ENCODE measurements at places on chromosomes 12 and 14. TPM values are rescaled to one million over a fixed set of nuclear protein-coding genes. Genes with fewer than 3 reads are reported as not detected.

- DNase-seq, result no peak
These were observed 1.1 kb downstream of the CLECL1 start for GRCh38 chr12:9731797-9732196.

- no peak for DNase-seq
These were observed 179.3 kb upstream of the GZMB start for GRCh38 chr14:24813089-24813815.

Gene GPRC5D
- not detected for polyA plus RNA-seq

DNA sequence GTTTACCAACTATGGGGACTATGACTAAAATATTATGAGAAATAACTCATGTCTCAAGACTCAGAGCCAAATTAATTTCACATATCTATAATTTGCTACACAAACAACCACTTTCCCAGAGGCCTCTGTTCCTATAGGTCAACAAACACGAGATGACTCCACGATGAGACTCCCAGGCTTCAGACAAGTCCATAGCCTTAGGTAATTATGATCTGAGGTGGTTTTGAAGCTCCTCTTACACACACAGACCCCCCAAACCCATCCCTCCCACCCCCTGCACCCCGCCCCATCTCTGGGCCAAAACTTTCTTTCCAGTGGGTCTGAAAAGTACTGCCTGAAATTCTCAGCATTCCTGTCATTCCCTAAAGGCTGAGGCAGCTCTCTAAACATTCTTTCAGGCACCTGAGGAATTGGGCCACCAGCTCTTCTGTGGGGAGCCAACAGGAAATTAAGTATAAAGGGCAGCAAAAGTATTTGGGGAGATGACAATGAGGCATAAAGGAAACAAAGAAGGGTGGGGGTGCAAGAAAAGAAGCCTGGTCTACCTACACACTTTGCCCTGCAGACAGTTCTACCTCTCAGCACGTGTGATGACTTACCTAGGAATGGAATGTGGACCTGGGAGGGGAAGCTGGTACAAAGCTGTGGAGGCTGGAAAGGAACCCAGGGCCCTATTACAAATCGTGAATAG is 143.6 kb downstream of the PAWR start:
- peak; percentile 82 for DNase-seq

GRCh38 chr12:2334271-2334670 is 281.5 kb downstream of the CACNA1C start:
- DNase-seq, result no peak

Gene HOXC12
- polyA plus RNA-seq, result not detected

- DNase-seq, result peak; percentile 43
These were observed 33.4 kb downstream of the SLC11A2 start for GRCh38 chr12:50992819-50993218.

Gene LRTM2
- not detected for polyA plus RNA-seq

Gene HAL
- polyA plus RNA-seq, result not detected

GRCh38 chr14:89616425-89616824 is 199.4 kb upstream of the FOXN3 start:
- DNase-seq, result no peak

Gene KRT2
- polyA plus RNA-seq, result not detected

Gene FAM90A1
- polyA plus RNA-seq, result 0.09 TPM

GRCh38 chr14:30283822-30284446 is 275.0 kb upstream of the G2E3 start:
- DNase-seq, result peak; percentile 53

Gene STX2
- 32.5 TPM for polyA plus RNA-seq

Gene ATF1
- 32.4 TPM for polyA plus RNA-seq

DNA sequence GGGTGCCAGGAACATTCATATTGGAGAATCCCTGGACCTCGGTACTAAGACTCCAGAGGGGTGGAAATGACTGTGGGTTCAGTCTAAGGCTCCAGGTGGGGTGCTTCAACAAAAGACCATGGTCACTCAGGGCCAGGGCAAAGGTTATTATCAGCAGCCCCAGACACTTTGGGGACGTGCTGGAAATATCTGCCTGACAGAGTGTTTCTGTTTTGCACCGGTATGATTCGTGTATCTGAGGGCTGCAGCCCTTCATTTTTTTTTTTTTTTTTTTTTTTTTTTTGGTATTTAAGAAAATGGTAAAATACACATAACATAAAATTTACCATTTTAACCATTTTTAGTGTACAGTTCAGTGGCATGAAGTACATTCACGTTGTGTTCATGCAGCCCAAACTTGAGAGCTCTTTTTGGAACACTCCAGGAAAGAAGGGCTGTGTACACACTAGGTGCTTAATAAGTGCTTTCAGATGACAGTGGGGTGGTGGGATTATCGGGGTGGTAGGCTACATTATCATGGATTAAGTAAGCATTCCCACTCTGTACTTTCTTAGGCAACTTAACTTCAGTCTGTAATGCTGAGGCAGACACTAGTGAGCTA is 120.3 kb downstream of the CHST11 start:
- DNase-seq, result no peak

DNA sequence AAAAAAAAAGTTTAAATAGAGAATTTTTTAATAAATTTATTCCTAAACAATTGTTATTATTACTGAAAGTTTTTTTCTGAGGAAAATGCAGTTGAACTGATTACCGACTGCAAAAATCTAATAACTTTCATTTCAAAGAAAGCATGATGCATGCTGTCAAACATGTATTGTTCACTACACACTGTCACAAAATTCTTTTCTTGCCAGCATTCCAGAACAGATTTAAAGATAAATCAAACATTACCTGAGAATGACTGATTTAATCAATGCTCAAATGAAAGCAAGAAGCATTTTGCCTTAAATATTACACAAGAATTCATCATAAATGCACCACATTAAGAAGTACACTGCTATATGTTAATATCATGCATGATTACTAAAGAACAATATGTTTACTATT is 588.3 kb downstream of the SLC16A7 start:
- no peak for DNase-seq

Gene TAC3
- polyA plus RNA-seq, result 1.4 TPM

Gene GYS2
- not detected for polyA plus RNA-seq

All from IMR-90 (cell line).